ENCODE measurements at places on chromosomes 12 and 14.

DNA sequence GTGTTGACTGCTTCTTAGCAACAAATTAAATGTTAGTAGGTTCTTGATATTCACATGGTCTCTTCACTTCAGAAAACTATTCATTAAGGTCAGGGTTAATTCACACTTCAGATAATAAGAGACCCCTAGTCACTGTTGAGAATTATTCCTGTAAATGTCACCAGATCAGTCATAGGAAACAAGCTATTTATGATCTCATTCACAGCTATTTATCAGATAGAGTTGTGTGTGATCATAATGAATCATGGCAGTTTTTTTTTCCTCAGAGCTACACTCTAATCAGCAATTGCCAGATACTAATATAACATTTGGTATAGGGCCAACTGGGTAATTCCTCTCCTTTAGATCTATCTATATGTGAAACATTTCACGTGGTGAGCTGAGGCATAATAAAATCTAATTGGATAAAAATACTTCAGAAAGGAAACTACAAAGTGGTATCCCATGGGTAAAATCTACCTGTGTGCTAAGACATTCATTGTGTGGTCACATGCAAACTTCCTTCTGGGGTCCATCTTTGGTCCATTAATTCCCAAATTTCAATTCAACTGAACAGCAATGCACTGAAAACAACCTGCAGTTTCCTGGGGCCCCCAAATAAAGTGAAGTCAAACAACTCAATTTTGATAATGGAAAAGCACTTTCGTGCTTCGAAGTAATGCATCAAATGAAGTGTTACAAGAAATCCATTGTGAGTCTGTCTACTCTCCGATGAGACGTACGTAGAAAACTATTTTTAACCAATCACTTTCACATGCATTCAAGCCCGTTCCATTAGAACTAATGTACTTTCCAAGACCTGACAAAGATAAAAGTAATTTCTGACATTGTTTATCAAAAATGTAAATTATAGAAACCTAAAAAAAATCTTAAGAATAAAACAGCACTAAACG is 197.0 kb downstream of the ACSS3 start:
- DNase-seq: no peak

DNA sequence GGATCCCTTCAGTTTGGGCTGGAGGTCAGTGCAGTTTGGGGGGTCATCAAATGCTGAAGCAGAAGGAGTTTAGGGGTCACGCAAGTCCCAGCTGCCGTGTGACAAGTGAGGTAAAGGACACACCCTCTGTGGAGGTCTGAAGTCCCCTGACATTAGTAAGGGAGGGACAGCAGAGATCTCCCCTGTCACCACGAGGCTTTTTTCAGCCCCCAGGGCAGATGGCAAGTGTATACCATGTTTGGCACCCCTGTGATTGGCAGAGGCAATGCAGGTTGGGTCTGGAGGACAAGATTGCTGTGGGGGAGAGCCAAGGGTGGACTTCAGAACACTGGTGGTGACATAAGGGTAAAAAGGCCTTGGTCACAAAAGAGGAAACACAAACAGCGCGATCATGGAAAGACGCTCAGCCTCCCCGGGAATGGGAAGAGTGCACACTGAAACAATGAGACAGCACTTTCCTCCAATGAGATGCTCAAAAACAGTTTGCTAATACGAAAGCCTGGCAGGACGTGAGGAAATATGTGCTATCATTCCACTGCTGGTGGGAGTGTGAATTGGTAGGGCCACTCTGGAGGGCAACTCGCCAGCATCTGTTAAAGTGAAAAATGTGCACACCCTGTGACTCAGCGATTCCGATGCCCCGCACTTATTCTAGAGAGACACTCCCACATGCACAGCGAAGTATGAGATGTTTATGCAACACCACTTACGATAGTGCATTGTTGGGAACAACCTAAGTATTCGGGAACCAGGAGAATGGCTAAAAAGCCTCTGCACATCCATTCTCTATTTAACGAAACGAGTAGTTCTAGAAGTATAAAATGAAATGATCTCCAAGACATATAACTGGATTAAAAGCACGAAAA is 14.4 kb upstream of the CD27 start:
- peak; percentile 68 for DNase-seq

DNA sequence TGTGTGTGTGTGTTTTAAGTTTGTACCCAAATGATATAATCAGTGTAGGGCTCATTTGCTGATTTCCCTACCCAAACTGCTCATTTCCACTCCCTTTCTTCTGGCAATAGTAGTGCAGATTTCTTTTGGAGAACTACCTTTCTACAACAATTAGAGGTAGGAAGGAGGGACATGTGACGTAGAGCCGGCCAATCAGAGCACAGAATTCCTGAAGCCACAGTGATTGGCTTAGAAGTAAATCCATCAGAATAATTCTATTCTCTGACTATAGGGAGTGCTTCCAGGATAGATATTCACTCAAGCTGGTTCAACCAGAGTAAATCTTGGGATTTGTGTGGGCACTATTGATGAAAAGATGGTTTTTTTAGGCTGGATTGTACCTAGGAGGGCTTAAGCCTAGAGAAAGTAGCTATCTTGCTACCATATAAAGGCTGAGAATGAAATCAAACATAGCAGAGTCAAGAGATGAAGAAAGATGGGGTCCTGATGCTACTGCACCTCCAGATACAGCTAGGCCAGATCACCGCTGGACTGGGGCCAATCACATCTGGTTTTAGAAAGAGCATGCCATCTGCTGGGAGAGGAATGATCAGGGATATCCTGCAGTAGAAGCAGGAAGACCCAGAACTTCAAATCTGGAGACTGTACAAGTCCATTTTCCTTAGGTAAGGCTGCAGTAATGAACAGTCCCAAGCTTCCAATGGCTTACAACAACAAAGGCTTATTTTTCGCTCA is 54.1 kb upstream of the NUAK1 start:
- no peak for DNase-seq

- DNase-seq: no peak
Observed at GRCh38 chr12:50085615-50086072, 502 bp downstream of the SMARCD1 start.

- DNase-seq: no peak
Observed at GRCh38 chr14:96118391-96118790, 79.2 kb downstream of the C14orf132 start.

GRCh38 chr12:114238808-114239207 is 167.1 kb downstream of the TBX5 start:
- no peak for DNase-seq

DNA sequence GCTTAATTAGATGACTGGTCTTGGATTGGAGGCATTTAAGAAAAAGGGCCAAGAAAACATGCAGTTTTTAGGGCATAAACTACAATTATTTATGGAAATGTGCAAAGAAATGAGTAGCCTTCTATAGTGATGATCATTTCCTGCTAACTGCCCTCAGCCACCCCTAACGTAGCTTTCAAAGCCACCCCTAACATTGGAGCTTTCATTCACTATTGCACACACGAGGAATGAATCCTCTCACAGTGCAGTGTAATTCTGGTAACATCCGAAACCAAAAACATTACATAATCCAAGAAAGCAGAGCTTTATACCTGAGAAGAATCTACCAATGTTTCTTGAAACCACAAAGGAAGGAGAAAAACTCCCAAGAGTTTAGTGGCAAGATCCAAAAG is 1003.6 kb downstream of the TMEM121 start:
- DNase-seq: no peak

- no peak for DNase-seq
Observed at GRCh38 chr14:91897106-91897701, 29.9 kb upstream of the TC2N start.

DNA sequence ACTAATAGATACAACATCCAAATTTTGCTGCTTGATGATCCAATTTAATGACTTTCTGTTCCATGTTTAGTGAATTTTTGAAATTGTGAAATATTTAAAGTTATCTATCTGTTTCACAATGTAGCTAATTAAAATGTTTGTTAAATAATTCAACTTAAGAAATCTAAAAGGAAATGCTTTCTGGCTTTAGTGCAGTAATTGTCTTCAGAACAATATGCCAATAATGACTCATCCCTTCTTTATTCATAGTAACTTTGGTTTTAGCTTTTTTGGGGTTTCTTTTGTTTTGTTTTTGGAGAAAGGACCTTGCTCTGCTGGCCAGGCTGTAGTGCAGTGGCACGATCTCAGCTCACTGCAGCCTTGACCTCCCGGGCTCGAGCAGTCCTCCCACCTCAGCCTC is 479.2 kb upstream of the RGS6 start:
- no peak for DNase-seq

DNA sequence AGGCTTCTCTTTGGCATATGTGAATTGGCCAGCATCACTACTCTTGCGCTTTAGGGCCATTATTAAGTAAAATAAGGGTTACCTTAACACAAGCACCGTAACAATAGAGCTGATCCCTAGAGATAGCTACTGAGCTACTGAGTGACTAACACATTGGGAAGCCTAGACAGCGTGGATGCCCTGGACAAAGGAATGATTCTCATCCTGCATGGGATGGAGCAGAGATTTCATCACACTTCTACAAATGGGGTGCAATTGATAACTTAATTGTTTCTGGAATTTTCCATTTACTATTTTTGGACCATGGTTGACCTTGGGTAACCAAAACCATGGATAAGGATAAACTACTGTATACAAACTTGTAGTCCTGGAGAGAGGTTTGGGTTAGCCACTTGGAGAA is 57.1 kb downstream of the FBXO34 start:
- no peak for DNase-seq

DNA sequence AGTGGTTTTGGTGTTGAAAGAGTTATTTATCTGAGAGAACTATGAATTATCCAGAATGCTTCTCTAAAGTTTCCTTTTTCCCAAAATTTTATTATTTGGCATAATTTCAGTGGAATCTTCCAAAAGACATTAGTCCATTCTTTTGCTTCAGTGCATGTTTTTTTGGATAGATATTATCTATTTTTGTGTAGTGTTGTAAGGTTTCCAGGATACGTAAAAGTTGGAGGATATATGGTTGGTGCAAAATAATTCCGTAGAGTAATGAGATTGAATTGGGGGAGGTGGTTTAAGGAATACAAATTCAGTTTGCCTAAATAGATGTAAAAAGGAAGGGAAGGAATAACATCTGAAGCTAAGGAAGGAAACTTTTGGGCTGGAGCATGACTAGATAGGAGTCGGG is 186.6 kb downstream of the RGS6 start:
- no peak for DNase-seq

DNA sequence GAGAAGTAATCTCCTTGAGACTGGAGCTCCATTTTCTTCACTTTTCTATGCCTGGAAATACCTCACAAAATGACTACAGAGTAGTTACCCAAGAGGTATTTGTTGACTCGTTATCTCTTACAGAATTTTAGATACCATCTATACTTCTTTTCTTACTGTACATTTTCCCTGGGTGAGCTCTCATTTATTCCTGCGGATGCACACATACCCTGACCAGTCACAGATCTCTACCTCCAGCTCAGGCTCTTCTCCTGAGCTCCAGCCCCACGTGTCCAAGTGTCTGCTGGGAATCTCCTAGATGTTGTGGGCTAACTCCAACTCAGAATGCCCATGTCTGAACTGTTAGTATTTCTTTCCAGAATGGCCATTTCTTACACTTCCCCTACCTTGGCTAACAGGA is 403.1 kb downstream of the RAD51B start:
- no peak for DNase-seq

- DNase-seq: no peak
Observed at GRCh38 chr12:117718559-117718958, 250.2 kb downstream of the KSR2 start.

GRCh38 chr12:2646341-2646740 is 148.4 kb upstream of the FKBP4 start:
- DNase-seq: no peak

Measured in H54 (cell line).